SJSA1 (cell line): ENCODE measurements at places on chromosomes 12 and 14. TPM values are rescaled to one million over a fixed set of nuclear protein-coding genes. Genes with fewer than 3 reads are reported as not detected.

HOXC10 gene
- total RNA-seq = 3.2 and 7.5 TPM in 2 replicates

HOXC12 gene
- total RNA-seq = 8.6 and 11.0 TPM in 2 replicates

PZP gene
- total RNA-seq = not detected in 2 replicates

CYP27B1 gene
- total RNA-seq = 12.9 and 21.9 TPM in 2 replicates

BCL2L14 gene
- not detected in 2 replicates for total RNA-seq

CEBPE gene
- not detected in 2 replicates for total RNA-seq

IGFBP6 gene
- 58.0 and 64.5 TPM in 2 replicates for total RNA-seq

DNA sequence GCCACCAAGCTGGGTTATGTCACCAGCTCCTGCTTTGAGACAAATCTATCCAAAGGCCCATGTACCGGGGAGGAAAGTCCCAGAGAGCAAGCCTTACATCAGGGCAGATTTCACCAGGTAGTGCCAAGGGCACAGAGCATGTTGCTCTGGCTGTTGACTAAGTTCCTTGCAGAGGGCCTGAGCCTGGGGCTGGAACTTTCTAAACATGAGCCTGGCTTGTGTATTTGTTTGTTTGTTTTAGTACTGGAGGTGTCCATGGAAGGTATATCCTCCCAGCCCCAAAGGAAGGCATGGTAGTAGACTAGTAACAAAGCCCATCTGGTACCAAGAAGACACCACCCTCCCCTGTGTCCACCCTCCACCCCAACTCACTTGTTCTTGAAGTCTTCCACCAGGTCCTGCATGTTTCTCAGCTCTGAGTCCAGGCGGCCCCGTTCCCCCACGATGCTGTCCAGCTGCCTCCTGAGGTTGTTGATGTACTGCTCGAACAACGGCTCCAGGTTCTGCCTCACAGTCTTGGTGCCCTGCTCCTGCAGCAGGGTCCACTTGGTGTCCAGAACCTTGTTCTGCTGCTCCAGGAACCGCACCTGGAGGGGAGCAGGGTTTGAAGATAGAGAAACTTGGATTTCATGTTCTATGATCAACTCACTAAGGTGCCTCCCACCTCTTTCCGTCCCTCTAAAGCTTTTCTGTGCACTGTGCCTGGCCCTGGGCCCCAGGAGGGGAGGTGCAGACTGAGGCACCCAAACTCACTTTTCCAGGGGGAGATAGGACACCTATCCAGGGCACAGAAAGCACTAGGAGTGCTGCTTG lies 1.4 kb downstream of the KRT5 start:
- DNase-seq = no peak

DNA sequence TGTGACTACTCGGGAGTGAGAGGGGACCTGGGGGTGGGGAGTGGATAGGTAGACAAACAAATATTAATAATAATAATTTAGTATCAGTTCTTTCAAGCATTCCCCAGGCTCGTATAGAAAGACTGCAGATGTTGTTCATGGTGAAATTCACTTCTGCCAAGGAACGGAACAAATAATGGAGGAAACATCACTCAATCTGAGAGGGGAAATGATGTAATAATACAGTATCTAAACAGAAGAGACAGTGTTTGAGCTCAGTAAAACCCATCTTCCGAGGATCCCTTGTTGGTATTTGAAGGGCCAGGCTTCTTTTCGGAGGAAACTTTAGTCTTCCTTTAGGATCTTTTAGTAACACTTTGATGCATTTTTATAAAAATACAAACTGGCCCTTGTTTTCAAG lies 114.2 kb downstream of the KCNK10 start:
- no peak for DNase-seq

- DNase-seq = no peak
Observed at GRCh38 chr12:52052468-52053186, 1.4 kb downstream of the NR4A1 start.

GRCh38 chr14:32507029-32507984 lies 178.2 kb downstream of the AKAP6 start:
- peak; percentile 60 for DNase-seq

- no peak for DNase-seq
Observed at GRCh38 chr14:94401083-94401482, 12.7 kb upstream of the SERPINA1 start.

DNA sequence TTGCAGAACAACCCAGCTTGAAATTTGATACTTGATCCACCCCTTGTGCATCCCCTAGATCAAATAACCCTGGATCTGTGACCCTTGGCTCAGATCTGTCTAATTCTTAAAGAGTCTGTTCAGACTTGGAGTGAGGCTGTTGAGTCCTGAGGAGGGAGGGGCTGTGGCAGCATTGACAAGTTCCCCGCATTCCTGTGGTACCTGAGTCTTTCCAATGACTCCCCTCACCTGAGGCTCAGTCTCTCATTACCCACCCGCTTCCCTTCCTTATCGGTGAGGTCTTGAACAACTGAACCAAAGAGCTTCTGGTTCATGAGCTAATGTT lies 16.1 kb upstream of the HDAC7 start:
- DNase-seq = no peak

GRCh38 chr12:129071362-129071761 lies 218.1 kb downstream of the GLT1D1 start:
- DNase-seq = no peak

DNA sequence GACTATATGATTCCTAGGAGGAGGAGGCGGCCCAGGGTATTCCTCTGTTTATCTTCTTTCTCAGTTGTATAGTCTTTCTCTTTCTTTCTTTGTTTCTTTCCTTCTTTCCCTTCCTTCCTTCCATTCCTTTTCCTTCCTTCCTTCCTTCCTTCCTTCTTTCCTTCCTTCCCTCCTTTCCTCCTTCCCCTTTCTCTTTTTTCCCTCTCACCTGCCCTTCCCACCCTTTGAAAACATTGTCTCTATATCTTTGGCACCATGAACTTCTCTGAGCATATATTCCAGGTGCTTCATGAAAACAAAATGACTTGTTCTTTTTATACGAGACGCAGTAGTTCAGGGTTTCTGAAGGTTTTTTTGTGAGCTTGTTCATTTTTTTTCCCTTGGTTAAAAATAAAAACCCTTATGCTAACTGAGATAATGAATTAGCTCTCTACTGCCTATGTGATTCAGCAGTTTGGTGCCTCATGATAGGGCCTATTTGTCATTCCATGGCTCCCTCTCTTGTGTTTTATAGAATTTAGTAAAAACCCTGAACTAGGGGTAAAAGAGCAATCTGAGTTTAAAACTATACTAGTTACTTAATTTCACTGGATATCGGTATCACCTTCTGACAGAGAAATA lies 3.2 kb upstream of the TESPA1 start:
- no peak for DNase-seq

GRCh38 chr12:104672501-104673265 lies 215.9 kb downstream of the CHST11 start:
- DNase-seq = no peak

DNA sequence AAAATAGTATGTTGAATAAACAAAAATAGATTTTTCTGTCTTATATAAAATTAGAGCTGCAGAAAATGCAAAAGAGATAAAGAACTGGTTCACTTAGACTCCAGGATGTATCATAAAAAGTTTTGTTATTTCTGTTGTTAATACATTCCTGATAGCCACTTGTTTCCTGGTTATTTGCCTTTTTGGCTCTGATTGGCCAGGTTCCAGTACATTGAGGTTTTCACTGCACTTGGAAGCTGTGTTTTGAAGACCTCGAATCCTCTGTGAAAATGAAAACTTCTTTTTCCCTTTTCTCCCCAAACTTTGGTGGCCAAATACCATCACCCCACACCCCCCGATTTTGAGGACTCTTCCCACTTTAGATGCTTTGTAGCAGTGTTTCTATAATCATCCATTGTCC lies 525.3 kb downstream of the MED13L start:
- DNase-seq = no peak

DNA sequence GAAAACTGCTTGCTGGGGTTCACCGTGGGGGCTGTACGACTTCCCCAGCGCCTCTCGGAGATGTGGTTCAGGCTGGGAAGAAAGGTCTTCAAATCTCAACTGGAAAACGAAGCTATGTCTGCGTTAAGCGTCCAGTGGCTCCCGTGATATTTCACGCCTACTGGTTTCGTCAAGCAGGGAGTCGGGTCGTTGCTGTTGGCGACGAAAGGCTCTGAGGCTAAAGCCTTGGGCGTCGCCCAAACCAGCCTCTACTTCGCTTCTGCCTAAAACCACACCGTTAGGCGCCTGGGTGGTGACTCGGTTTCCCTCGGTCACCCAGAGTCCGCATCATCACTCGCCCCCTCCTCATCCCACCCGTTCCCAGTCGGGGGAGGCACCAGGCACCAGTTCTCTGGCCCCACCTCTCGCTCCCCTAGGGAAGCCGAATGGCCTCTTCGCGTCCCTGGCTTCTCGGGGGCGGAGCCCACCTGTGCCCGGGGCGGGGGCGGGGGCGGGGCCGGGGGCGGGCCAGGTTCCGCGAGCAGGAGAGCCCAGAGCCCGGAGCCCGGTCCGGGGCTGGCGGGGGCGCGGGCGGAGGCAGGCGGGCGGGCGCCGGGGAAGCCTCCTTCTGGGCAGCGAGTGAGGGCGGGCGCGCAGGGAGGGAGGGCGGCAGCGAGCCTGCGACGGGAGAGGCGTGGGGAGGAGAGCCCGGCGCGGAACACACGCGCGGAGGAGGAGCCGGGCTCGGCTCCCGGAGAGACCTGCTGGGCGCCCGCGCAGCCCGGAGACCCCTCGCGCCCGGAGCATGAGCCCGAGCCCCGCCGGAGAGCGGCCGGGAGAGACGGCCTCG lies at the start of gene B4GALNT3:
TSS of gene B4GALNT3 (plus strand) at position 510 of the 829 bp plus-strand sequence. CDS start 438 bp downstream, outside the sequence.
- DNase-seq = no peak

DNA sequence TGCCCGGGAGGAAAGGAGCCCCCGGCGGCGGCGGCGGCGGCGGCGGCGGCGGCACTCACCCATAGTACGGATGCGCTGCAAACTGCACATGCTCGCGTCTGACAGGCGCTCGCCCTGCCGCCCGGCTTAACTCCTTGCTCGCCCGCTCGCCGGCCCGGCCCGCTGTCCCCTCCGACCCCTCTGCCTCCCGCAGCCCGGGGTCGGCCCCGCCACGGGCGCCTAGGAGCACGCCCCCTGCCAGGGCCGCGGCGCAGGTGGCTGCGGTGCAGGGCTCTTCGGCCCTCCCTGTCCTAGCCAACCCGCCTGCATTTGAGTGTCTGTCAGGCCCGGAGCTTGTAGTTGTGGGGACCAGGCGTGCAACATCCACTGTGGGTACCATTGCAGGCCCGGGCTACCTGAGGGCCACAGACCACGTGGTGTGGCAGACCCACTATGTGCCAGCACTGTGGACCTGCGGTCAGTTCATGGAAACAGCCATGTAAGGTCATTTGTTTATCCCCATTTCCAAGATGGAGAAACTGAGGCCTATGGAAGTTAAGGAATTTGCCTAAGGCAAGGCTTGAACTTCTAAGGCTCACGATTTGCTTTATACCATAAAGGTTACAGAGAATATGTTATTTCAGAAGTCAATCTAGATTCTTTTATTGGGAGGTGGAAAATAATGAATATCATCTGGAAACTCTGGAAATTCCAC lies 17.6 kb upstream of the PLEKHH1 start:
- DNase-seq = no peak

DNA sequence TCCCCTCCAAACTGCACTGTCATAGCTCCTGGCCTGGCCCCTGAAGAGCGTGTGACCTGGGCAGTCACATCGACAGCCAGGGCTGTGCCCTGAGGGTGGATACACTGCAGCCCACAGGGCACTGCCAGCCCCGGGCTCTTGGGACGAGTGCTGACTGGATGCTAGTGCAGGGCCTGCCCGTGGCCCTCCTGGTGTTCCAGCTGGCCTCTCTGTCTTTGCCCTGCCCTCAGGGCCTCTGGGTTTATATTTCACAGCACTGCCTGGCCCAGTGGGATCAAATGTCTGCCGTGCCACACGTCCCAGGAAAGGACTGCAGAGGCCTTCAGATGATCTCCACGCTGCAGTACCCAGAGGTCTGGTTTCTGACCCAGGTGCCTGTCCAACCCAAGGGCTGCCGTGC lies 10.1 kb upstream of the CCDC197 start:
- DNase-seq = no peak

DNA sequence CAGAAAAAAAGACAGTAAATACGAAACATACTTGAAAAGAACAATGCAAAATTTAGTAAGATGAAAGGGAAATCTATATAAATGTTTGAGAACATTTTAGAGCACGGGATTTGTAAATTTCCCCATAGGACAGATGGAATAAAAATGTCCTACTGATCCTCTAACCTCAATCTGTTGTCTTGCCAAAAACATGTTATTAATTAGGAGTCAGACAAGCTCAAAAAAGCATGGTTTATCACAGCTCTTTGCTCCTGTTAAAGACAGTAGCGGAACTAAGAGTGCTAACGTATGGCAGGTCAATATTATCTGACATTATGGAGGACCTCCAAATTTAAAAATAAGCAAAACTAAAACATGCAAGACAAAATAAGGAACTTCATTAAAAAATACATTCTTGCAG lies 12.9 kb downstream of the GMFB start:
- DNase-seq = no peak

DNA sequence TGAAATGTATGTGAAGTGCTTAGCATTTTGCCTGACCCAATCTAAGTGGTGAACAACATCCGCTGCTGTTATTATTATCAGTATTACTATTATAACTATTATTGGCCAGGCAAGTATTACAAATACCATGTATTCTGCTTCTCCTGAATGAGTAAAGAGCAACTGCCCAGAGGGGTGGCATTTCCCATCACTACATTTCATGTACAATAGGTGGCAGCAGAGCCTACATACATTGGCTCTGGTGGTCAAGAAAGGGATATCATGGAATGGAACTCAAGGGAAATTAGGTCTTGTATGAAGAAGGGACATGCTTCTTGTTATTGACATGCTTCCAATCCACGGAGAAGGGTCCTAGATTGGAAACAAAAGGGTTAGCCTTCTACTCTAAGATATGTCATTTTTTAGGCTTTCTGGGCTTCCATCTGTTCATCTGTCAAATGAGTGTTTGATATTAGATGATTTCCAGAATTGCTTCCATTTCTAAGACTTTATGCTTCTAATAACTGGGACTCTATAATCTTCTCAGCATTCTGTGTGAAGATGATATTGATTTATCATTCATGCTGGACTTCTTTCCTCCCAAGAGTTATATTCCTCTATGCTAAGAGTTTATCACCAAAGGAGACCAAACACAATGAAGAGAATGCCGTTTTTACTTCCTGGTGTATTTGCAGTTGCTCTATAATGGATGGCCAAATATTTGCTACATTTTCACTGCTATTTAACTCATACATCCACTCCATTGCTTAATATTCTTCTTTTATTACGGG lies 239.1 kb downstream of the SSPN start:
- DNase-seq = peak; percentile 31
